ENCODE measurements at places on chromosomes 3 and 15. TPM values are rescaled to one million over a fixed set of nuclear protein-coding genes. Genes with fewer than 3 reads are reported as not detected.

DNA sequence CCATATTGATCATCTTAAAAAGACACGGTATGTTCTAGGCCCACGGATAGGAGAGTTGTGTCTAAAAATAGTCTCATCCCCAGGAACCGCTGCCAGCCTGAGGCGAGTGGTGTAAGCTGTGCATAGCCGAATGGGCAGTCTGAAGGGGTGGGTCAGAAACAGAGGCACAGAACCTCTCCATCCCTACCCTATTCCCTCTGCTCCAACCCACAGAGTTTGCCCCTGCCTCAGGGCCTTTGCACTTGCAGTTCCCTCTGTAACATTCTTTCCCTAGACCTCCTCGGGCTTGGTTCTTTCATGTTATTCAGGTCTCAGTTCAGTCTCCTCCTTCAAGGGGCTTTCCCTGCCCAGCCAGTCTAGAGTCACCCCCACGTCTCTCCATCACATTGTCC lies 4.8 kb downstream of the SCN5A start:
- H3K27me3 ChIP-seq, result peaks cover 60% of the 10 kb centered on the region
- H3K36me3 ChIP-seq, result no peaks in the 10 kb centered on the region
- DNase-seq, result peak; percentile 17
- no peak overlapping the region for H3K27ac ChIP-seq

DNA sequence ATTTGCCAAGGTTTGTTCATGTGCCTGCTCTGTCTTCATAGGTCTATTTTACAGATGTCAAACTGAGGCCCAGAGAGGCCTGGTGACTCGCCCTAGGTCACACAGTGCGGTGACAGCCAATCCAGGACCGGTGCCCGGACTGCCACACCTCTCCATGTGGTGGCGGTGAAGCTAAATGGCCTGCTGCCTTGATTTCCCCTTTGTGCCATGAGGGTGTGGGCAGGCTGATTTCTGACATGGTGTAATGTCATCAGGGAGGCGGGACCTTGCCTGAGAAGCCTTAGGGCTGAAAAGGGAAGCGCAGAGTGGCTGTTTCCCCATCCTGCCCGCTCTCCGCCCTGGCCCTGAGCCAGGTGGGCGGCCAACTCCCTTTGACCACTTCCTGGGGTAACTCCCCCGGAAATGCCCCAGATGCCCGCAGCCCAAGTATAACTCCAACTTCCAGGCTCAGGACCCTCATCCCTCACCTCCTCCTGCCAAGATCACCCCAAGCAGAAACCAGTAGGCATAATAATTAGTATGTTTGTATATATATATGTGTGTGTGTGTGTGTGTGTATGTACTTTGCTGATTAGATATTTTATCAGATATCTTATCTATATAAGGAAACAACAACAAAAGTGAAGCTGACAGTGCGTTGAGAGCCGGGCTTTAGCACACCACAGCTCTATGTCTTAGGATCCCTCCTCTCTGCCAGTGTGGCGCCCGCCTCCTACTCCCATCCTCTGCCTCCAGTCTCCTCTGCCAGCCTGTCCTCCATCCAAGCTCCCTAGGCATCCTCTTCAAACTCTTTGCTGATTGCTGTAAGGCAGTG lies 63.9 kb downstream of the IQSEC1 start:
- DNase-seq, result peak; percentile 60
- H3K27ac ChIP-seq, result no peak overlapping the region
- peaks cover 15% of the 10 kb centered on the region for H3K4me1 ChIP-seq
- H3K36me3 ChIP-seq, result no peaks in the 10 kb centered on the region
- H3K4me3 ChIP-seq, result no peak overlapping the region

DNA sequence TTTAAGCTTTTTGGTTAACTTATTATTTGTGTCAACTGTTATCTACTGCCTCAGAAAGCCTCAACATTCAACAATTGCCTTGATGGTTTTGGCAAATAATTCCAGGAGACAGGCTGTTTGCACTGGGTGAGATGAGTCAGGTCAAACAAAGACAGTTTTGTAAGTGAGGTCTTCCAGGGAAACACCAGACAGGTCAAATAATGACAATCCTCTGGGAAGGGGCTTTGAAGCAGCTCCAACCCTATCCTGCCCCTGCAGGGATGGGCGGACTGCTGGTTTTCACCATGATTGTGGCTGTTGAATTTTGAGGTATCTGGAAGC lies 79.4 kb upstream of the PRR23E start:
- peaks cover 3% of the 10 kb centered on the region for H3K27me3 ChIP-seq
- no peaks in the 10 kb centered on the region for H3K4me1 ChIP-seq
- no peak for DNase-seq

GRCh38 chr3:13530241-13531009 lies 18.5 kb upstream of the FBLN2 start:
- H3K4me1 ChIP-seq, result peaks cover 8% of the 10 kb centered on the region
- H3K4me3 ChIP-seq, result no peak overlapping the region
- no peak overlapping the region for H3K27ac ChIP-seq

The VPS33B gene
- 10.0 TPM for total RNA-seq

GRCh38 chr15:63985221-63986184 lies 60.8 kb downstream of the DAPK2 start:
- no peaks in the 10 kb centered on the region for H3K27me3 ChIP-seq
- no peak overlapping the region for H3K27ac ChIP-seq
- H3K36me3 ChIP-seq, result no peaks in the 10 kb centered on the region
- H3K4me1 ChIP-seq, result peaks cover 3% of the 10 kb centered on the region
- DNase-seq, result no peak

DNA sequence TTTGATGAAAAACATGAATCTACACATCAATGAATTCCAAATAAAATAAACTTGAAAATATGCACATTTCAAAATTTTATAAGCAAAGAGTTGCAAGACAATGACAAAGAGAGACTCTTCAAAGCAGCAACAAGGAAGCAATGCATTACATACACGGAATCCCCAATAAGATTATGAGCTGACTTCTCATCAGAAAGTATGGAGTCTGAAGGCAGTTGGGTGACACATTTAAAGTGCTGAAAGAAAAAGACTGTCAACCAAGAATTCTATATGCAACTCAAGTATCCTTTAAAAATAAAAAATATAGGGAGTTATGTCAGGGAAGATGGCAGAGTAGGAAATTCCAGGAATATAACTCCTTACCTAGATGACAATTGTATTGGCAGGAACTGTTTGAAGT lies 46.5 kb upstream of the PRSS50 start:
- DNase-seq, result no peak
- no peak overlapping the region for H3K4me3 ChIP-seq
- no peak overlapping the region for H3K27ac ChIP-seq
- no peaks in the 10 kb centered on the region for H3K27me3 ChIP-seq
- H3K36me3 ChIP-seq, result no peaks in the 10 kb centered on the region
